Stimulated activated CD8-positive, alpha-beta memory T cell treated with anti-CD3 and anti-CD28 coated beads, Interleukin-15, amount 100 ng/mL, for 48 hours (primary cell): ENCODE measurements at places on chromosomes 5 and 9.

DNA sequence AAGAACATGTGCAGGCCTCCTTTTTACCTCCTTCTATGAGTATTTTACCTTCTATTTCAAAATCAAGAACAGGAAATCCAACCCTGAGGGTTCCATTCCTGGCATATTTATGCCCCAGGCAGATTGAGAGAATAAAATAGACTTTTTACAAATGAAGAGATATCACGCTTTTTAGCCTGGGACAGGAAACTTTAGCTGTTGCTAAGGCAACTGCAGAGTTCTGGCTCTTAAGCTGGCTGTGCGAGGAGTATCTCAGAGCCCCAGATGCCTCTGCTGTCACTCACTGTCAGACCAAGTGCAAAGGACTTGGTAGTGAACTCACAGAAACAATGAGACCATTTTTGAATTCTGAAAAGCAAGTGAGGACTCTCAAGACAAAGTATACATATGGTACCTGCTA lies 69.5 kb upstream of the HSPB3 start:
- DNase-seq = no peak

DNA sequence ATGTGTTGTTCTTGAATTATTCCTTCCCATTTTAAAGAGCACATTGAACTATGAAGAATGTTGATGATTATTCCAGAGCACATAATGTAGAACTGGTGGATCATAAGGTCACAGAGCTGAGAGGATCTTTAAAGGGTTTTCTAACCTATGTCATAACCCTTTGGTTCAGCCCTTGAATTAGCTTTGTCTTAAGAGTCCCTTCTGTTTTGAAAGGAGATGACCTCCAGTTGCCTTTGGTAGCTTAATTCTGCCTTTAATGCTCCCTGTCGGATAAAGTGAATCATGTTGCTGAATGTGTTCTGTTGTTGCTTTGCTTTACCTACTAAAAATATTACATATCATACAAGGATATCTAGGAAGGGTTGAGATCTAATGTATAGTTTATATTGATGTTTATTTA lies 99.1 kb upstream of the PRRC1 start:
- DNase-seq = no peak

DNA sequence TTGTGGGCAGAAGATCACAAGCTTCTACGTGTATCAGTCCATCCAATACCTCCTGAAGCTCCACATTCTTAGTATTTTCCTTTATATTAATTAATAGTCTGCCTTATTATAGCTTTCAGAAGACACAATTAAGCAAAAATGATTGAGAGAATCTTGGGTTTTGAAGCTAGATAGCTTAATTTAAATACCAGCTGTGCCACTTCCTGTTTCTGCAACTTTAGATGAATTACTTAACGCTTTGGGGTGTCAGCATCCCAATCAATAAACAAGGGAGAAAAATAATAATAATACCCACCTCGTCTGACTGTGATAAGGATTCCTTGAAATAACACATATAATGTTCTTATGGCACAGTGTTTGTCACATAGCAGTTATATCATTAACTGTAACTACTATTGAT lies 44.7 kb upstream of the HTR4 start:
- DNase-seq = no peak

DNA sequence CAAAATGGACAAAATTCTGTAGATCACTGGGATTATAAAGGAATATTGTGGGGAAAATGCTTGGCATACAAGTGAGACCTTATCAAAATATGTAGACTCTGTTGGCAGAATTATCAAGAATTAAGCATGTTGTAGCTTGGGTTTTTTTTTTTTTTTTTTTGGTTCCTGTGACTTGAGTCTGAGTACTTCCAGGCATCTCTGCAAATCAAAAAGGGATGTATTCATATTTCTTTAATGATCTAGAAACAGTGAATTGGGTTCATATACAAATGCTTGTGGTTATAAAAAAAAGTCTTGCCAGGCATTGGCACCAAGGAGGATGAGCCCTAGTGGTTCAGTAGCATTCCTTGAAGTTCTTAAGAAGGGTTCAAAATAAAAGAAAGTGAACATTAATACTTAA lies 292.2 kb downstream of the ARHGAP26 start:
- DNase-seq = no peak

- DNase-seq = no peak
Measured at GRCh38 chr9:96331236-96331947, 29.4 kb upstream of the HSD17B3 start.

DNA sequence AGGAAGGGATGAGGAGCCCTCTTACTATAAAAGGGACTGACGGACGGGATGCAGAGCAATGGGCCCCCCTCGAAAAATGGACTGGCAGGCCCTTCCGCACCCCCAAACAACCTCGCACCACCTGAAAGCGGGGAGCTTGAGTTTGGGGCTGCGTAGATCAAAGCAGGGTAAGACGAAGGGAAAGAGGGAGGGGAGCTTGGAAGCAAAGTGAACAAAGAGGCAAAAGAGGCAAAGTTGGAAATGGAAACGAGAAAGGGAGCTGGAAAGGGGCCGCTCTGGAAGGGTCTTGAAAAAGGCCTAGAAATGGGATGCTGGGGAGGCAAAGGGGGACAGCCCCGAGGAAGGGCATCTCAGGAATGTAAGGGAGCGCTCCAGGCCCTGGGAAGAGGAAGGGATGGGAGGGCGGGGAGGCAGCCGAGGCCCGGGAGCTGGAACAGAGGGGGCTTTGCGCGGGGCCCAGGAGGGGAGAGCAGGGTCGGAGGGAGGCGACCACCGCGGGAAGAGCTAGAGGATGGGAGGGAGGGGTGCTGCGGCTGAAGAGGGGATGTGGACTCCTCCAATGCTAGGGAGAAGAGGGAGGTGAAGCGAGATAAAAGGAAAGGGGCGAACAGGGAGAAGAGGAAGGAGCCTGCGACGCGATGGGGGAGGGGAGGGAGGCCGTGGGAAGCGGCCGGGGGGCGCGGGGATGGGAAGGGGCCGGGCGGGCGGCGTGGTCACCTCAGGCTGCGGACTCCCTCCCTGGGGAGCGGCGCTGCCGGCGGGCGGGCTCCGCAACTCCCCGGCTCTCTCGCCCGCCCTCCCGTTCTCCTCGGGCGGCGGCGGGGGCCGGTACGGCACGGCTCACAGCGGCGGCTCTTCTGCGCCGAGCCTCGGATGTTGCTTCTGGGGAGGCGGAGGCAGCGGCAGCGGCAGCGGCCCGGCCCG lies 577 bp downstream of the RNF145 start:
- DNase-seq = no peak

DNA sequence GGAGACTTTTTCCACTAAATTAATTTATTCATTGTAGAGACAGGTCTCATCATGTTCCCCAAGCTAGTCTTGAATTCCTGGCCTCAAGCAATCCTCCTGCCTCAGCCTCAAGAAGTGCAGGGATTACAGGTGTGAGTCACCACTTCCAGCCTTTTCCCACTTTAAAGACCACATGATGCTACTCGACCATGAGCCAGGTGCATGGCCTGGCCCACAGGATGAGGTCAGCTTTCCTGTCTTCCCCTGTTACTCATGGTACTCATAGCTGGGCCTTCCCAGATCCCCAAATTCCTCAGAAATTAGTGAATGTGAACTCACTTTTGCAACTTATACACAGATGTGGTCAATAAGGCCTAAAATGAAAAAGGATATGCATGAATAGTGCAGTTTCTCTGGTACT lies 395.9 kb downstream of the SEMA5A start:
- DNase-seq = no peak

- no peak for DNase-seq
Measured at GRCh38 chr5:81909677-81910076, 62.1 kb upstream of the ATG10 start.

GRCh38 chr9:106887066-106887465 lies 24.1 kb downstream of the ZNF462 start:
- DNase-seq = no peak

DNA sequence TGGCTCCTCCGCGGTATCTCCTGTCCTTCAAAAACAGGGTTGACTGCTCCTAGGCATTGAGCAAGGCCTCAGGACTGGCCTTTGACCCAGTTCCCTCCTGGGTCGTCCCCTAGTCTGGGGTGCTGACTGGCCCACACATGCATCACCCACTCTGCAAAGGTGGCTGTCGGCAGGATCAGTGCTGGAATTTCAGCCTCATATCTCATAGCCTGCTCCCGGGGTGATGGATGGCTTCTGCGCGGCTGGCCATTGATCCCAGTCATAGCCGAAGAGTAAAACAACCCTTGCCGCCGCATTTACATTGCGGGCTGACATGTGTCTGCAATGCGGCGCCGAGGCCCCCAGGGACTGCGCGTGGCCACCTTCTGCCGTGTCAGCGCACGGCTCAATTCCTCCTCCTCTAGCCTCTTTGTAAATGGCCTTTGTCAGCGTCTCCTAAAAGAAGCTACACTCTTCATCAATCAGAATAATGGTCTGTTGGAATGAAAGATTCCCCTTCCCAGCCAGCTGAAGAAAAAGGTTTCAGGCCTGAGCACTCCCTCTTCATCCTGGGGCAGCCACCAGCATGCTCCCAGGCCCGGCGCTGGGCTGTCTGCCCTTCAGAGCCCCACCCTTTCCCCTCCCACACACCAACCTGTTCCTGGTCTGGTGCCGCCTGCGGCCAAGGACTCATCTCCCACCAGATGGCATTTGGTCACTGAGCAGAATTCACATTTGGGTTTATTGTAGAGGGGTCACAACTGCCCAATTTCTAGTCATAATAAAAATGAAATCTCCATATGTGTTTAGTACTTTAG lies 159.0 kb downstream of the PJA2 start:
- no peak for DNase-seq

DNA sequence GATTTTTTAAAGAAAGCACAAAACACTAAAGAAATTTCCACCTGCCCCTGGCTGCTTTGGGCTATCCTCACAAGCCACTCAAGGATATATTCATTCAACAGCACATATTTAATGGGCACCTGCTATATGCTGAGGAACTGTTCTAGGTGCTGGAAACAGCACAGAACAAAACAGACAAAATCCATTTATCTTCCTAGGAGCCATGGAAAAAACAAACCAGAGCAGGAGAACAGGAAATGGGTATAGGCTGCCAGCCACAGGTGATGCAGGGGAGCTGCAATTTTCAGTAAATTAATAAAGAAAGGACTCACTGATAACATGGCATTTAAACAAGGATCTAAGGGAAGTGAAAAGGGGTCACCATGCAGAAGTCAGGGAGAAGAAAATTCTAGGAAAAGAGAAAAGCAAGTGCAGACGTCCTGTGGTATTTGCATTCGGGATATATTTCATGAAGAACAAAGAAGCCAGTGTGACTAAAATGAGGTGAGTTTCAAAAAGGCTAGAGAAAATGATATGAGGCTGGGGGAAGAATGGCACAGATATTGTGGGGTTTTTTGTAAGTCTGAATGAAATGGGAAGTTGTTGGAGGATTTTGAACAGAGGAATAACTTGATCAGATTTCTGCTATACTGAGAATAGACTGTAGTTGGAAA lies 152.2 kb downstream of the ADAMTSL1 start:
- no peak for DNase-seq

- DNase-seq = no peak
Measured at GRCh38 chr9:136876476-136876875, 9.8 kb upstream of the TRAF2 start.

- DNase-seq = no peak
Measured at GRCh38 chr9:124030969-124031451, 19.4 kb downstream of the LHX2 start.

DNA sequence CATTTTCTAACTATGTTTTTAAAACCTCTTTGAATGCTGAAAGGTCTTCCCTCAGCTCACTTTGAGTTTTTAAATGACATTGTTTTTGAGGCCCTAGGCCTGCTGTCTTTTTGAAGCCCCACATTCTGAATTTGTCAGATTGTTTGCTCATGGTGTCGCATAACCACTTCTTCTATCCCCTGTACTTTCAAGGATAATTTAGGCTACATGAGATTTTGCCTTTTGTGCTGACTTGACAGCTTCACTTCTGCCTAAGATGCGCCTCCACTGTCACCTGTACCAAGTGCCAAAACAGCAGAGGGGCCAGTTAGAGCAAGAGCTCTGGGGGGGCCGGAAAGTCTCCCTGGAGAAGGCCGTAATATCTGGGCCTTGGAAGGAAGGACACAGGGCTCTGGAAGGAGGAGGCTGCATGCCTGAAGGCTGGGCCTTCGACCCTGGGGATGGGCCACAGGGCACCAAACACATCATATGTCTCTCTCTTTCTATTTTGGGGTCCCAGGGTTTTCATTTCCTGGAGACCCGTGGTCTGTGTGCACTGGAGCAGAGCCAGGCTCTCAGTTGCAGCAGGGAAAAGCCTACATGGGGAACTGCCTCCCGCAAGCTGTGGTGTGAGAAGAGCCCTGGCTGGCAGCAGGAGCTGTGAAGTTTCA lies 49.1 kb downstream of the NDST1 start:
- no peak for DNase-seq

- no peak for DNase-seq
Measured at GRCh38 chr9:77714077-77714549, 66.0 kb upstream of the GNA14 start.

DNA sequence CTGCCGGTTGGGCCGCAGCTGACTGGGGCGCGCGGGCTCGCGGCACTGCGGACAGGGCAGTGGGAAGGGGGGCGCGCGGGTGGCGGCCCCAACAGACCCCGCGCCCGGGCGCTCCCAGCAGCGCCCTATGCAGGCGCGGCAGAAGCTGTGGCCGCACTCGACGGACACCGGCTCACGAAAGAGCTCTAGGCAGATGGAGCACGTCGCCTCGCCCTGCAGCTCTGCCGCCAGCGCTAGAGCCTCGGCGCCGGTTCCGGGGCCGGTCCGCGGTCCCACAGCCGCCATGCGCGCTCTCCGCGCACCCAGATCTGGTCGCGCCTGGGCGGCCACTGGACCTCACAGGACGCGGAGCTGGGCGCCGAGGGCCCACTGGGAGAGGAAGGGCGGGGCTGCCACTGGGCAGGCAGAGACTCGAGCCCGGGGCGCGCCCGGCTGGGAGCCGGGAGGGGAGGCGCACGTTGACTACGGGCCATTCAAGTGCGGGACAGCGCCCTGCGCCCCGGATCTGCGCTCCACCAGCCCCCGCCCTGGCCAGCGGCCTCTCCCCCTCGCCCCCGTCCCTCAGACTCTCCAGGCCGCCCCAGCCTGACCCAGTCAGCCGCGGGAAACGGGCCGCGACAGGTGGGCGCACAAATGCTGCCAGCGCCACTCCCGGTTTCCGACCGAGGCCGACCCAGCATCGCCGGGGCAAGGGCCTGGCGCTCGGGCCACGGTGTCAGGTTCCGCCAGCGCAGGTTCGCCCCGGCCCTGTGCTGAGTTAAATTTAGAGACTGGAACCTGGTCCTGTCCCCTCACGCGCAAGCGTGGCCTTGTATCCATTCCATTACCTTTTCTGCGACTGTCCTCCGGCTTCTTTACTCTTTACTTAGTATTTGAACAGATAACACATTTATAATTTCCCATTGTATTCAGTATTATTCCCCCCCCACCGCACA lies at the start of gene TRIM7:
TRIM7 (minus strand) TSS at position 371 of the 935 bp plus-strand sequence; CDS start at position 285, 86 bp downstream.
- no peak for DNase-seq

DNA sequence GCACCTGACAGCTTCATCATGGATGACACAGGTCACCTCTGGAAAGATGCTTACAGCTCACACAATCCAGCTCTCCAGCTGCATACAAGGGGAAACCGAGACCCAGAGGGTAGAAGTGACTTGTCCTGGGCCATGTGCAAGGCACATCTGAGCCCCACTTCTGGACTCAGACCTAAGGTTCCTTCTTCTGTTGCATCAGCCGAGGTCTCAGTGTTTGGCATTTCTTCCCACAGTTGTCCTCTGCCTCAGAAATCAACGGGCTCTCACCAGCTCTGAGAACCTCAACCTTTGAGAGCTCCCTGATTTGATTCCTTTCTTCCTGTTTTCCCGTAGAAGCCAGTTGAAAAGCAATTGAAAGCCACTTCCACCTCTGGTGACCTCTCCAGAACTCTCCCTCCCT lies 38.7 kb upstream of the COL15A1 start:
- DNase-seq = no peak

GRCh38 chr9:134662143-134662876 lies 20.7 kb downstream of the COL5A1 start:
- no peak for DNase-seq
